CD4-positive, CD25-positive, alpha-beta regulatory T cell (primary cell): ENCODE measurements at places on chromosomes 3 and 15. TPM values are rescaled to one million over a fixed set of nuclear protein-coding genes. Genes with fewer than 3 reads are reported as not detected.

The C3orf70 gene
- polyA plus RNA-seq, result not detected

- no peak for DNase-seq
These were observed 524.6 kb upstream of the ATP11B start for GRCh38 chr3:182268711-182269110.

DNA sequence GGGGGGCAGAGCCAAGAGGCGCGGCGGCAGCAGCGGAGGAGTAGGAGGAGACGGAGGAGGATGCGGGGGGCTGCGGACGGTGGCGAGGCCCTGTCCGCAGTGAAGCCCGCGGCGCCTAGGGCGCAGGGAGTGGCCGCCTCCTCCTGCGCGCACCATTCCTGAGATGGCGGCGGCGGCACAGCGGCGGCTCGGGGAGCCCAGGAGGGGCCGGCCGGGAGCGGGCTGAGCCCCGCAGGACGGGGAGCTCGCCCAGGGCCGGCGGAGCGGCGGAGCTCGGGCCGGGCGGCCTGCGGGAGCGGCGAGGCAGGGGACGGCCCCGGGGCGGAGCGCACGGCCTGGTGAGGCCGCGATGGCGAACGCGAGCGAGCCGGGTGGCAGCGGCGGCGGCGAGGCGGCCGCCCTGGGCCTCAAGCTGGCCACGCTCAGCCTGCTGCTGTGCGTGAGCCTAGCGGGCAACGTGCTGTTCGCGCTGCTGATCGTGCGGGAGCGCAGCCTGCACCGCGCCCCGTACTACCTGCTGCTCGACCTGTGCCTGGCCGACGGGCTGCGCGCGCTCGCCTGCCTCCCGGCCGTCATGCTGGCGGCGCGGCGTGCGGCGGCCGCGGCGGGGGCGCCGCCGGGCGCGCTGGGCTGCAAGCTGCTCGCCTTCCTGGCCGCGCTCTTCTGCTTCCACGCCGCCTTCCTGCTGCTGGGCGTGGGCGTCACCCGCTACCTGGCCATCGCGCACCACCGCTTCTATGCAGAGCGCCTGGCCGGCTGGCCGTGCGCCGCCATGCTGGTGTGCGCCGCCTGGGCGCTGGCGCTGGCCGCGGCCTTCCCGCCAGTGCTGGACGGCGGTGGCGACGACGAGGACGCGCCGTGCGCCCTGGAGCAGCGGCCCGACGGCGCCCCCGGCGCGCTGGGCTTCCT lies at the start of gene GPR27:
Gene GPR27, plus strand, starts transcription at position 155 of the 909 bp plus-strand sequence. Its CDS starts 195 bp downstream, at position 350.
- DNase-seq, result peak; percentile 14

GRCh38 chr3:73280746-73281145 lies 219.3 kb downstream of the EBLN2 start:
- DNase-seq, result no peak

DNA sequence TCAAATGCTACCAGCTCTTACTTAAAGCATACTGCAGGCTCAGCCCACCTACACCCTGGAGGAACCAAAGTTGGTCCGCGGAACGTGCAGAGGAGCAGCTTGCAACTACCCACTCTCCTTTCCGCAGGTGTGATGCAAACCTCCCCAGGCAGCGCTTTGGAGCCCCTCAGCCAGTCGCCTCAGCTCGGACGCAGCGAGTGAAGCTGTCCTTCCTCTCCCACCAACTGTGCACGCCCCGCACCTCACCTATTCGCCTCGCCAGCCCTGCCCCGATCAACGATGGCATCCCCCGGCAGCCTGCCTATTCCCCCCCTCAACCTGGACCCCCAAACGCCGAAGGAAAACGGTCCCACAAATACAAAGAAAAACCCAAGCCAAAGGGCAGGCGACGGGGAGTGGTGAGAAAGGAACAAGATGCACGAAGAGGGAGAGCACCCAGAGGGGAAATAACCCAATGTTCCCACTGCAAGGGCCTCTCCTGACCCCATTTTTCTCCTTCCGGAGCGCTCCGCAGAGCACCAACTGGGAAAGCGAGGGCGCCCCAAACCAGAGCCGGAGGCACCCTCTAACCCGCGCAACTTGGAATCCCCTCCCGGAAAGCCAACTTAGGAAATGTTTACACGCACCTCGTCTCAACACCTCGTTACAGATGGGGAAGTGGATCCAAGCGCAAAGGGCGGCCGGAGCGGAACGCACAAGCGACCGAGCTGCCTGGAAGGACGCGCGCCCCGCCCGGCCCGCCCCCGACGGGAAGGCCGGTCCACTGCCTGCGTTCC lies 665 bp downstream of the GLB1 start:
- DNase-seq, result peak; percentile 51

GRCh38 chr3:23785882-23786281 lies 19.9 kb upstream of the UBE2E1 start:
- no peak for DNase-seq

- DNase-seq, result no peak
These were observed 19.6 kb upstream of the NSMCE3 start for GRCh38 chr15:29289173-29289572.

DNA sequence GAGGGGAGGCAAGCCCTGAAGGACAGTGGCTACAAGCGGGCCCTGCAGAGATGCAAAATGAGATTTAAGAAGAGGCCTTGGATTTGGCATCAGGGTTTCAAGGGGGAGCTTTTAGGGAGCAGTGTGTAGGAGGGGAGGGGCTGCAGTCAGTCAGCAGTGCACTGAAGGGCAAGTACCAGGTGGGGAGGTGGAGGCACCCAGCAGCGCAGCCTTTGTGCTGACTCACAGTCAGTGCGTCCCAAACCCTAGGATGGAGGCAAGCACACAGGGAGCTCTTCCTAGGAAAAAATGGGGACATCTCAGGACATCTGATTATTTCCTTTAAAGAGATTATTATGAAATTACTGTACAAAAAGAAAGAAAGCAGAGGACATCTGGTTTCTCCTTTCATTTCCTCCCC lies 80.0 kb downstream of the AAGAB start:
- DNase-seq, result no peak

The GOLGA8J gene
- not detected for polyA plus RNA-seq

DNA sequence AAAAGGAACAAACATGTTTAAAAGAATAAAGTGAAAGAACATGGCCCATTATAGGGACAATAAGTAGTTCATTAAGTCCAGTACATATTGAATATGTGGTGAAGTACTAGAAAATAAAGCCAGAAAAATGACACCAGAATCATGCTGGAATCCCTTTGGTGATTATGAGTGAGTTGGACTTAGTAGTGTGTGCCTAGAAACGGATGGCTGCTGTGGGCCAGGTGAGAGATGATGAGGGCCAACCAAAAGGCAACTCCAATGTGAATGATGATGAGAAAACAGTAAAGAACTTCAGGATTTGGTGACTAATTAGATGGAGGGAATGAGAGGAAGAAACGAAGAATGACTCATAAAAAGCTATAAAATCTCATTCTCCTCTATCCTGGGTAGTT lies 3.3 kb downstream of the CRYGS start:
- no peak for DNase-seq

The GOLGA8K gene
- not detected for polyA plus RNA-seq

The CCR9 gene
- 16.7 TPM for polyA plus RNA-seq

GRCh38 chr3:72401005-72401545 lies 447.2 kb downstream of the SHQ1 start:
- no peak for DNase-seq

DNA sequence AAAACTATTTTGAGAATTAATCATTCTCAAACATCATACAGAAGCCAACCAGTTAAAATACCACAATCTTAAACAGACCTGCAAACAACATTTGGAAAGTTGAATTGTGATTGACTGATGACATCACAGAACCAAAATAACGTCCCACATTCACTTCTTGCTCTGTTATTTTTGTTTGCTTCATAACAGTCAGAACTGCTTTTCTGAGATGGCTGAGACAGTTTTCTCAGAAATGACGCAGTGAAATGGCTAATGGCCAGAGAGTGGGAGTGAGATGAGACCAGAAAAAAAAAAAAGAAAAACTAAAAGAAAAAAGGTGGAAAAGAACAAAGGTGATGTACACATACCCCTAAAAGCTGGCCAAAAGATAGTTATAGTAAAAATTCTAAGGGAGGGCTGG lies 1061.2 kb downstream of the FHIT start:
- DNase-seq, result no peak

GRCh38 chr3:122962149-122962548 lies 65.4 kb downstream of the SEMA5B start:
- DNase-seq, result no peak

The GPR171 gene
- 118 TPM for polyA plus RNA-seq

The EEFSEC gene
- polyA plus RNA-seq, result 16.9 TPM

- DNase-seq, result no peak
These were observed 31.1 kb downstream of the TMEM212 start for GRCh38 chr3:171874251-171874681.

The OTOL1 gene
- not detected for polyA plus RNA-seq

The SI gene
- polyA plus RNA-seq, result not detected

DNA sequence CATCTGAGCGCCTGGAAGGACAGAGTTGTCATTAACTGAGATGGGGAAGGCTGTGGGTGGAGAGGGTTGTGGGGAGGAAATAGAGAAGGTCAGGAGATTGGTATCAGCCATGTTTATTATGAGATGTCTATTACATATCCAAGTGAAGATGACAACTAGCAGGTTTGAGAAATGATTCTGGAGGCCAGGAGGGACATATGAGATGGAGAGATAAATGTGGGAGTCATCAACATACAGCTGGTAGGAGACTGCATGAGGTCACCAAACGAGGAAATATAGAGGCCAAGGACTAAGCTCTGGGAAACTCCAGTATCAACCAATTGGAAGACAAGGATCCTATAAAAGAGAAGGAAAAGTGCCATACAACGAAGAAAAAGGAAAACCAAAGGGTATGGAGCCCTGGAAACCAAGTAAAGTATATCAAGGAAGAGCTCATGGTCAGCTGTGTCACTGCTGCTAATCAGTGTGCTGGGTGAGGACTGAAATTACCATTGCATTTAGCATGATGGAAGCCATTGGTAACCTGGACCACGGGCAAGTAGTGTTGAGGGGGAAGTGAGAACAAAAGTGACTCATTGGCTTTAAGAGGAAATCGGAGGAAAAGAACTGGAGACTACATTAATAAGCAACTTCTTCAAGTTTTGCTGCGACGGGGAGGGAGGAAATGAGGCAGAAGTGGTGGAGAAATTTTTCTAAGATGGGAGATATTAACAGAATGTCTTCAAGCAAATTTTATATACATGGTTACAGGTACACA lies 14.0 kb upstream of the UACA start:
- DNase-seq, result no peak

- no peak for DNase-seq
These were observed 142.8 kb upstream of the CHRM5 start for GRCh38 chr15:33825453-33825852.

The CAMK2N2 gene
- not detected for polyA plus RNA-seq

GRCh38 chr15:32910839-32911238 lies 193.0 kb downstream of the GREM1 start:
- DNase-seq, result no peak

DNA sequence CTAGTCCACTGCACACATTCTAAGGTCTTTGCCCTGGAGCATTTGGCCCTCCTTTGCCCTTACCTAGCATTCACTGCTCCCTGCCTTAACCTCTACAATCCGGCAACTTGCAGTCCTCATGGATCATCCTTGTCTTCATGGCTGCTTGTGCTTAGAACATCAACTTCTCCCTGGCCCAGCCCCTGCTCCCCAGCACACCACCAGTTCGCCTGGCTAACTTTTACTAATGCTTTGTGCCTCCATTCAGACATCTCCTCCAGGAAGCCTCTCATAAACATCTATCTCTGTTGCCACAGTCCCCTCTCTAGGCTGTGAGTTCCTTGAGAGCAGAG lies 57.1 kb downstream of the AAGAB start:
- no peak for DNase-seq

DNA sequence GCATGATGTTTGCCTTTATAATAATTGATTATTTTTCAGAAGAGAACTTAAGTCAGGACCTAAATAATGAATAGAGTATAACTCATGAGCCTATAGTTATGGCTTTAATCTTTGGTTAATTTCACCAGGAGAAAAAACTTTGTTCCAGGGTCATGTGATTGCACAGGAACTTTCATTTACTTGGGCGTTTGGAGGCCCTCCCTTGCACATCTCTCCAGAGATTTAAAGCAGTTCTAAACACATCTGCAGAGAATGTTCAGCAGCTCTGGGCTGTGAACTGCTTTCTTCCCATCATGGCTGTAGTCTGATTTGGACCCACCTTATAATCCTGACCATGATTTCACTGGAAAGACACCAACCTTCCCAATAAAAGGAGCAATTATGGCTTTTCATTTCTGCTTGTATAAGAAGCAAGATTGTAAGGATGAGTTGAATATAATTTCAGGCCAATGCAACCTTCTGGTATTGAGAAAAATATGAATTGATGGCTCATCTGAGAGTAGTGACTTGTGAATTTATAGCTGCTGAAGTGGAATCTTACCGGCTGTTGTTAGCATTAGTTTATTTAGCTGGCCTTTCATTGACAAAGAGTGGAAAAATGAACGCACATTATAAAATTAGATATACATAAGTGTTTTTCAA lies 80.9 kb upstream of the PRTG start:
- DNase-seq, result no peak

- no peak for DNase-seq
These were observed 44.8 kb downstream of the KBTBD12 start for GRCh38 chr3:127959873-127960272.

The ALPK3 gene
- not detected for polyA plus RNA-seq

The THAP10 gene
- not detected for polyA plus RNA-seq

DNA sequence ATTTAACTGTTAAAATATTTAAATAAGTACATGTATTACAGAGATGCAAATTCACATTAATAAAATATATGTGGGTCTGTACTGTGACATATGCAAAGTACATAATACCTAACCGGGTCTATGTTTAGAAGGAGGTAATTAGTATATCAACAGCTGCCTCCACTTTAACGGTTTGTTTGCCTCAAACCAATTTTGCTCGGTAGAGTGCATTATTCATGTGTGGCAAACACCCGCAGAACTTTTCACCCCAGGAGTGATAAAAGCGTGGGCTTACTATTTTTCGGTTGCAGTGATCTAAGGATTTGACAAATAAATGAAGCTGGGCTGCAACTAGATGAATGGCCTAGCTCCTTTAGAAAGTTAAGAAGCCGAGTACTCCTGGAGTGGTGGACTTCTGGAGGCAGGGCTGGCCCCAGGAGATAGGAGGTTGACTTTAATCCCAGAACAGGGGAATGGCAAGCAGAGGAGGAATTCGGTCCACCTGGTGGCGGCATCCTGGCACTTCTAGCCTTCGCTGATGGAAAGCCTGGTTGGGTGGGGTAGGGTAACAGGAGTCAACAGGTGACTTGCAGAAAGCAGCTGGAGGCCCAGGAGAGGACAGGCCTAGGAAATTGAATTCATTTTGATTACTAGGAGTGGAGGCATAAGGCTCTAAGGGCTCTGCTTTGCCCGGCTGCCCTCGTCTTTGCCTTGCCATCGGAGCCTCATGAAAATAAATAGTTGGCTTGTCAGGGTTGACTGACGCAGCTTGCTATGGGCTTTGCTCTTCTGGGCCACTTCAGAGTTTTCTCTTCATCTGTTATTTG lies 2.4 kb downstream of the SLCO3A1 start:
- DNase-seq, result no peak
